ENCODE measurements at places on chromosomes 5 and 9. TPM values are rescaled to one million over a fixed set of nuclear protein-coding genes. Genes with fewer than 3 reads are reported as not detected.

DNA sequence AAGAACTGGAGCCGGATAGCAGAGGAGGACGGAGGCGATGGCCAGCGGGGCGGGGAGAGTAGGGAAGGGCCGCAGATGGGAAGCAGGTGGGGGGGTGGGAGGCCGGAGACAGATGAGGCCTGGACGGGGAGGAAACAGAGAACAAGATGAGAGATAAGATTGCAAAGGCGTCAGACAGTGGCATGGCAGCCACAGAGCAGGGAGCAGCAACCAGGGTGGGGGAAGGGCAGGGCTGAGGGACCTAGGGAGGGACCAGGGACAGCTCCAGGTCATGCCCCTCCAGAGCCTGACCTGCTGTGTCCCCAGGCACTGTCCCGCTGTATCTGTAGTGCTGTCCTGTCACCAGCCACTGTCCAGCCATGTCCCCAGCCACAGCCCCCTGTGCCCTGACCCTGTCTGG lies 49.6 kb upstream of the LMX1B start:
- no peak for DNase-seq

Gene FOXD4L5
- not detected for total RNA-seq

GRCh38 chr5:147431586-147431985 lies 78.3 kb downstream of the DPYSL3 start:
- no peak for DNase-seq

DNA sequence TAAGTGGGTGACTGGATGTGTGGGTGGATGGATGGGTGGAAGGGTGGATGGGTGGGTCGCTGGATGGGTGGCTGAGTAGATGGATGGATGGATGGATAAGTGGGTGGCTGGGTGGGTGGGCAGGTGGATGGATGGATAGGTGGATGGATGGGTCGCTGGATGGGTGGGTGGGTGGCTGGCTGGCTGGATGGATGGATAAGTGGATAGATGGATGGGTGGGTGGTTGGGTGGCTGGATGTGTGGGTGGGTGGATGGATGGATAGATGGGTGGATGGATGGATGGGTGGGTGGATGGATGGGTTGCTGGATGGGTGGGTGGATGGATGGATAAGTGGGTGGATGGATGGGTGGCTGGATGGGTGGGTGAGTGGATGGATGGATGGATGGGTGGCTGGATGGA lies 27.3 kb upstream of the CEP72 start:
- peak; percentile 75 for DNase-seq

Gene ENHO
- total RNA-seq: 3.5 TPM

GRCh38 chr5:127086589-127086988 lies 13.3 kb upstream of the C5orf63 start:
- no peak for DNase-seq

- DNase-seq: no peak
Observed at GRCh38 chr9:9592104-9592503, 1020.7 kb downstream of the PTPRD start.

DNA sequence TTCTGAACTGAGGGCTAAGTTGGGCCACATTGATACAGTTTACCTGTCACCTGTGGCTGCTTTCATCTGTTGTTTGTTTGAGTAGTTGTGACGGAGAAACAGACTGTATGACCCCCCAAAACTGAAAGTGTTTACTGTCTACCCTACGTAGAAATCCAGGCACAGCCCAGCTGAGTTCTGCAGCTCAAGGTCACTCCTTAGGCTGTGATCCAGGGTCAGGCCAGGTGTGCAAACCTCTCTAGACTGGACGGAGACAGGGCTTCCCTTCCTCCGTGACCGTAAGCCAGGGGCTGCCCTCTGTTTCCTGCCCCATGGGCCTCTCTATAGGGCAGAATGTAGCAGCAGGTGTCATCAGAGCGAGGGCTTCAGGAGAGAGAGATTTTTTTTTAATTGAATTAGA lies 207.9 kb upstream of the OTULINL start:
- DNase-seq: no peak

- DNase-seq: no peak
Observed at GRCh38 chr5:16521521-16522483, 56.2 kb upstream of the ZNF622 start.

Gene LHX6
- 1.4 TPM for total RNA-seq

Gene SLC6A18
- total RNA-seq: not detected

- no peak for DNase-seq
Observed at GRCh38 chr5:109837231-109837861, 147.6 kb downstream of the MAN2A1 start.

Gene SPATA6L
- 3.5 TPM for total RNA-seq

GRCh38 chr9:36530224-36530623 lies 42.5 kb upstream of the MELK start:
- DNase-seq: no peak

Gene ANKRD34B
- total RNA-seq: not detected

GRCh38 chr5:96492459-96493047 lies 59.5 kb upstream of the PCSK1 start:
- DNase-seq: no peak

Gene FOXI1
- 4.3 TPM for total RNA-seq

Gene SLU7
- total RNA-seq: 93.1 TPM

DNA sequence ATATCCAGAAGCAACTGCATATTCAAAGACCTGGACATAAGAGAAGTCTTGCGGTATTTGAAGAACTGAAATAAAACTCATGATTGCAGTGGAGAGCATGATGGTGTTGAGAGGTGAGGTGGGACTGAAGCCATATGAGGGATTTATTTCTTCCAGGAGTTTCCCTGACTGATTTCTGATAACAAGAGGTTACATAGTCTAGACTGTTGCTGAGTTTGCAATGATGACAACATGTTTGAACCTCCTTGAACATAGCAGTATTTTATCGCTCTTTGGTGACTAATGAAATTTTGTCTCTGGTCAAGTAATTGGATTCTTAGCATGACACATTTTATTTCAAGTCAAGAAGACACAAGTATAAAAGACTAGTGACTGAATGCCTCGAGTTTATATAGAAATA lies 61.8 kb downstream of the ACTBL2 start:
- DNase-seq: no peak

- DNase-seq: no peak
Observed at GRCh38 chr9:136671254-136671614, 8.5 kb downstream of the EGFL7 start.

Gene SLC6A7
- total RNA-seq: not detected

DNA sequence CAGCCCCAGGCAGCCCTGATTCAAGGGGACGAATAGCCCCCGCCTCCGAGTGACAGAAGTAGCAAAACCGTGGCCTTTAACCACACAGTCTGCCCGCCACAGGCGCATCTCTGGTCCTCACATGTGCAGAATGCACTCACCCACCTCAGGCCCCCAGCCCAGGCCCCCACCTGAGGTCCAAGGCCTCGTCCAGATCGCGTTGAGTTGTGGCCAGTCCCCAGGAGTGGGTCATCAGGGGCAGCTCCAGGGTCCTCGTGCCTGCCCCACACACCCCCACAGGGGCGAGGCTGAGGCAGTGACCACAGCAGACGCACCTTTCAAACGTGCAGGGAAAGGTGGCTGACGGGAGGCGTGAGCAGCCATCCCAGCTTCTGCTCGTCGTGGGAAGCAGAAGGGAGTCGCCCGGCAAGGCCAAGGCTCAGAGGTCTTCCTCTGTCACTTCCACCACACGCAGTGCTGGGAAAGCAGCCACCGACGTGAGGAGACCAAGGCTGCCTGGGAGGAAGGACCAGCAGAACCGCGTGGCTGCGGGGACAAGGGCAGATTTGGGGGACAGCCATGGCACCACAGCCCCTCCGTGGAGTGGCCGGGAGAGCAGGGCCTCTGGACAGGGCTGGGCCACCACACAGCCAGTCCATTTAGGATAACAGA lies 77.8 kb upstream of the OTULINL start:
- no peak for DNase-seq

GRCh38 chr9:114006931-114007691 lies 71.0 kb downstream of the AMBP start:
- peak; percentile 74 for DNase-seq

GRCh38 chr9:2027543-2028160 lies 12.5 kb downstream of the SMARCA2 start:
- no peak for DNase-seq

Gene AGXT2
- not detected for total RNA-seq

GRCh38 chr9:130746434-130747212 lies 53.0 kb downstream of the EXOSC2 start:
- DNase-seq: no peak

Gene MAMDC2
- total RNA-seq: 6.1 TPM

DNA sequence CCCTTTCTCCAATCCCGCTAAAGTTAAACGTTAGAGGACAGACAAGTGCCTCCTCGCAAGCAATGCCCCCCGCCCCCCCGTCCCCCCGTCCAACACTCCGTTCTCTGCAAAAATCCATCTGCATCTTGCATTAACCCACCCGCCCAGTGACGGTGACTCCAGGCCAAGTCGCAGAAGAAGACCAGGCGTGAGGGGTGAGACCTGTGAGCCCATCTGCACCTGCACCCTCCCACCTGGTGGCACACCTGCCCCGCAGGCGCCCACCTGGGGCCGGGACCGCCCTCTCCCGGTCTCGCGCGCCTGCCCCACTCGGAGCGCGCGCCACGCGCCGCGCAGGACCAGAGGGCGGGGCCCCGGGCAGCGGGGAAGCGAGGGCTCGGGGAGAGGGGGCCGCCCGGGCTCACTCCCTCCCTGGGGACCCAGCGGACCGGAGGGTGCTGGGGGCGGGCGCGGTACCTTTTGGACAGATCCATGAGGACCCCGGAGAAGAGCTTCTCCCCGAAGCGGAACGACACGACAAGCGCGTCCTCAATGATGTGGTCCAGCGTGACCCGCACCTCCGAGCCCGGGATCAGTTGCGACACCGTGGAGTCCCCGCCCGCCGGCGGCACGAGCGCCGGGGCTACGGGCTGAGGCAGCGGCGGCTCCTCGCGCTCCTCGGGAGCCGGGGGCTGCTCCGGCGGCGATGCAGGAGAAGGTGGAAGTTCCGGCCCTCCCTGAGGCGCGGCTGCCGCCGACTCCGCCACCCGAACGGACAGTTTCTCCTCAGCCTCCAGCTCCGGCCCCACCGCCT lies 705 bp downstream of the PWWP2A start:
- DNase-seq: peak; percentile 81

Gene SELENOP
- total RNA-seq: 243 TPM

DNA sequence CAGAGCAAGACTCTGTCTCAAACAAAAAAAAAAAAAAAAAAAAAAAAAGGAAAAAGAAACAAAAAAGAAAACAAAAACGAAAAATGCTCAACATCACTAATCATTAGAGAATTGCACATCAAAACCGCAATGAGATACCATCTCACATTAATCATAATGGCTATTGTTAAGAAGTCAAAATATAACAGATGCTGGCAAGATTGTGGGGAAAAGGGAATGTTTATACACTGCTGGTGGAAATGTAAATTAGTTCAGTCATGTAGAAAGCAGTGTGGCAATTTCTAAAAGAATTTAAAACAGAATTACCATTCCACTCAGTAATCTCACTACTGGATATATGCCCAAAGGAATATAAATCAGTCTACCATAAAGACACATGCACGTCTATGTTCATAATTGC lies 50.4 kb upstream of the PRR16 start:
- no peak for DNase-seq

DNA sequence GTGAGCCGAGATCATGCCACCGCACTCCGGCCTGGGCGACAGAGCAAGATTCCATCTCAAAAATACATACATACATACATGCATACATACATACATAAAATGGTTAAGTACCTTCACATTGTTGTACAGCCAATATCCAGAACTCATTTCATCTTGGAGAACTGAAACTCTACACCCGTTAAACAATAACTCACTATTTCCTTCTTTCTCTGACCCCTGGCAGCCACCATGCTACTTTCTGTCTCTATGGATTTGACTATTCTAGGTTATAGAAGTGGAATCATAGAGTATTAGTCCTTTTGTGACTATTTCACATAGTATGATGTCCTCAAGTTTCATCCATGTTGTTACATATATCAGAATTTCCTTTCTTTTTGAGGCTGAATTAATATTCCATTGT lies 9.6 kb upstream of the KIF27 start:
- no peak for DNase-seq

DNA sequence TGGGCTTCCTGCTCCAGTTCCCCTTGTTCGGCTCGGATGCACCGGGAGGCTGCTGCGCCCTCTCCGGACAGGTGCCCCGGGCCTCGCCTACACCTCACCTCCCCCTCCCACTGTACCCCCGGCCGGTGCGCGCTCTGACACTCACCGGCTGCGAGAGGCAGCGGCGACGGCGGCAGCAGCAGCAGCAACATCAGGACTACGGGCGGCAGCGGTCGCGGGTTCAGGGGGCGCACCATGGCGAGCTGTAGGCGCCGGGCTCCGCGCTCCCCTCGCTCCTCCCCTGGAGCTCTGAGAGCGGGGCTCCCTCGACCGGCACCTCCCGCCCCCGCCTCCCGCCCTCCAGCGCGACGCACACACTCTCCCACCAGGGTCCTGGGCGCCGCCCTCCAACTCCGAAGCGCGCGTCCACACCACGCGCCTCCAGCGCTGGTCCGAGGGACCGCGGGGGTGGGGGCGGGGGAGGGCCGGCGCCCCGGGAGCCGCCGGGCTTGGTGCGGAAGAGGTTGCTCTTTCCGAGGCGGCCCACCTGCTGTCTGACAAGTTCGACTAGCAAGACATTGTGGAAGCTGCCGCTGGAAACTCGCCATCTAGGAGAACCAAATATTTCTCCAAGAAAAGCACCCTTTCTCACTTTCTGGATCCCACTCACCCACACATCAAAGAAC lies at the start of gene GFRA3:
TSS of gene GFRA3 (minus strand) at position 433 of the 665 bp plus-strand sequence. CDS start at position 236, 197 bp downstream.
- DNase-seq: no peak

DNA sequence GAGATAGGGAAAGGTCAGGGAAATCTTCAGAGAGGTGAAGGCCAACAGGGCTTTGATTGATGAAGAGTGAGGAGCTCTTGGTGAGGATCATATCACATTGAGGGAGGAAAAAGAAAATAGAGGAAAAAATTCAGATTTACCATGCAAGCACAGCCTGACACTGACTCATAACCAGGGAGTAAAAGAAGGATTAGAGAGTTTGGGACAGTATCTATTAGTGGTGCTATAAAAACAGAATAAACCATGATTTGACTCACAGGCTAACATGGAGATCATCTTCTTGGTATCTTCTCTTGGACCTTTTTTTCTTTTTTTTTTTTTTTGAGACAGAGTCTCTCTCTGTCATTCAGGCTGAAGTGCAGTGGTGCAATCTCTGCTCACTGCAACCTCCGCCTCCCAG lies 44.4 kb downstream of the MUSK start:
- no peak for DNase-seq

DNA sequence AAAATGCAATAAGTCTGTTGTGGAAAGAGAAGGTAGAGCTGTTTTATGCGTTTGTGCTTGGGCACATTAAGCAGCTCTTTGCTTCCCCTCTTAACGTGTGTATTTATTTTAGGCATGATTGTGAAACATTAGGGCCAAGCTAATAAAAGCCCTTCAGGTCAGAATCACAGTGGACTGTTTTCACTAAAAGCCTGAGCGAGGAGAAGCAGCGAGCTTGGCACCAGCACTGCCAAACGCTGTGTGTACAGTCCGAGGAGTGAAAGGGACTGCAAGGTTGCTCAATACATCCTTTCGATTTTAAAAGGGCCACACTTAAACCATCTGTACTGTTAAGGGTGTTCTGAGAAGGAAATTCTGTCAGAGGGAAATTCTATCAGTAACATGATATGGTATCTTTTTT lies 107.2 kb upstream of the CKMT2 start:
- DNase-seq: no peak

GRCh38 chr9:2787065-2787464 lies 56.8 kb downstream of the PUM3 start:
- no peak for DNase-seq

- peak; percentile 44 for DNase-seq
Observed at GRCh38 chr5:179165421-179166170, 105.4 kb downstream of the ZNF354C start.

Gene GTF3C5
- total RNA-seq: 103 TPM

Data from suprapubic skin (tissue), 4 donors.